Fibroblast of skin of right biceps (primary cell): ENCODE measurements at places on chromosomes 1 and 21.
A peak's percentile ranks its signal among the peaks of the same experiment; 100 is the strongest.

- peak; percentile 20 for DNase-seq
Observed at GRCh38 chr1:226457307-226457712, 49.4 kb upstream of the PARP1 start.

DNA sequence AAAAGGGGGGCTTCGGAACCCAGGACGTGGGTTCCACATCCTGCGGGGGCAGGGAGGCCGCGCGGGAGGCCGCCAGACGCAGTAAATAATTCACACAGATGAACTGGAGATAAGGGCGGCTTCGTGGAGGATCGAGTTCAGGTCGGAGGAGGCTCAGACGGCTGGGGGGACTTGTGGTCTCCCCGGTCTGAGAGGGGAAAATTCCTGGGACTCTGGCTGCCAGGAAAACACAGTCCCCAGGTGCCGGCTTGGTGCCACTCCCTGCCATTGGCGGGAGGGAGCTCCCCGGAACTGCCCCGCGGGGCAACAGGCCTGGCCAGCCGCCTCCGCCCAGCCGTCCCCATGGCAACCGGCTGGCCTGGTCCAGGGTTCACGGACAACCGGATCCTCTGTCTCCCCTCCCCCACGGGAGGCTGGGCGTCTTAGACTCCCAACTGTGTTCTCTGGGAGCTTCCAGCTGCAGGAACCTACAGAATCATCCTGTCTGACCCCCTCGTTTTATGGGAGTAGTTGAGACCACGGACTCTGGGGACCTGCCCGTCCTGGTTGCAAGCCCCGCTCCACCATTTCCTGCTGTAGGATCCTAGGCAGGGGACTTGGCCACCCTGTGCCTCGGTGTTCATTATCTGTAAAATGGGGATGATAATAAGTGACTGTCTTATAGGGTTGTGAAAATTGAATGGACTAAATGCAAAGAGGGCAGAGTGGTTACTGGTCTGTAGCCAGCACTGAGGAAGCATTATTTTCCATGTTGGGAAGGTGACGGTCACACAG, 9.6 kb downstream of the CAMK2N1 start:
- no peak for DNase-seq

DNA sequence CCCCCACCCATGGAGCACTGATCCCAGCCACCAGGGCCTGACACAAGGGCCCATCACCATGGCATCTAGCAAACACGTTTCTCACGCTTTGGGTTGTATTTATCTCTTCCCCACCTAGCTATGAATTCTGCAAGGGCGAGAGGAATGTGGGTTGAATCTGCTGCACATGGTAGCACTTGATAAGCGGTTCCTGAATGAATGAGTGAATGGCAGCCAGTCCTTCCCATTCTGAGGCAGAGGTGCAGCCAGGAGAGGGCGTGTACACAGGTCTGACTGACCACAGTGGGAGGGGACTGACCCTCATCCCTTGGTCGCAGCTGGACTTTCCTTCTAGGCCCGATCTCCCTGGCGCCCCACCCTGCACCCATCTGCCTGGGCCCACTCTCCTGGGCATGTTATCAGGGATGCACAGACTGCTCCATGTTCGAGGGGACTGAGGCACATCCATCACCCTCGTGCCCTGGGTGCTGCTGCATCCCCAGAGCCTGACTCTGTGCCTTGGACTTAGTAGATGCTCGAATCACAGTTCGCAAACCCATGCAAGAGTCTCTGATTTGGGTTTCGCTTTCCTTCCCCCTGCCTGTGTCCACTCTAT, 1.0 kb downstream of the RD3 start:
- DNase-seq = no peak

DNA sequence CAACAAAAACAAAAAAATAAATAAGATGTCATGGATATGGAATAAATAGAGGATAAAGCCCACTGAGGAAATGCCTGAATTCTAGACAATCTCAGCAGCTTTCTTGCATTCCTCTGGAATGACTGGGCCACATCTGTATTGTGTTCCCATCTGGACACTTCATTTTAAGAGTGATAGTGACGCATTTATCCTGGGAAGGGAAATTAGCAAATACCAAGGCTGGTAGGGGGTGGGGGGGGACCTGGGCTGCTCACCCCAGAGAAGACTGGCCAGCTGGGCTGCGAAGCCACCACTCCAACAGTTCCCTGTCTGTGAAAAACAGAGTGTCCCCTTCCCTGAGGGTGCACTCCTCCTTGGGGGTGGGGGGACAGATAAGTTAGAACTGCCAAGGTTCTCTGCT, 106.3 kb downstream of the HIVEP3 start:
- DNase-seq = peak; percentile 93

DNA sequence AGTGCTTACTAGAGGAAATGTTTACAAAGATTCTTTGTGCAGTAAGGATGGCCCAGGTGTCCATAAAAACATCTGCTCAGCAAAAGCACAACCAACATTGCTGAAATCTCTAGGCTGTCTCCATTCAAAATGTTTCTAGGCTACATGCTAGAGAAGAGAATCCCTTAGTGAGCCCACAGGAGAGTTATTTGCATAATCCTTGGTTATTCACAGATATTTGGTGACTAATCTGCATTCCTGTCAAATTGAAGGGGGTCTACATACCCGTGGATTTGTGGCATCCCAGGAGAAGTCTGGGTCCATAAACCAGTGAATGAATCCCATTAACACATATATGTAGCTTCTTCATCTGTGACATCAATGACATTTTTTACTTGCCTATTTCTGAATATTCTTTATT, 261.3 kb upstream of the ESRRG start:
- no peak for DNase-seq

- DNase-seq = no peak
Observed at GRCh38 chr1:6009120-6010040, 17.2 kb upstream of the NPHP4 start.

GRCh38 chr21:33069994-33070743, at the start of gene OLIG1:
Gene OLIG1 (plus strand): TSS chr21:33070141. CDS start chr21:33070247, 106 bp downstream.
- DNase-seq = peak; percentile 22

GRCh38 chr1:86648255-86648654, 56.1 kb upstream of the SH3GLB1 start:
- peak; percentile 78 for DNase-seq

- DNase-seq = peak; percentile 6
Observed at GRCh38 chr1:169513208-169513607, 27.5 kb upstream of the SLC19A2 start.

- peak; percentile 4 for DNase-seq
Observed at GRCh38 chr1:220631238-220631815, 58.8 kb upstream of the C1orf115 start.
